ENCODE measurements at places on chromosomes 16 and 17.

- no peak for DNase-seq
Observed at GRCh38 chr16:4561596-4561995, 5.5 kb downstream of the C16orf96 start.

DNA sequence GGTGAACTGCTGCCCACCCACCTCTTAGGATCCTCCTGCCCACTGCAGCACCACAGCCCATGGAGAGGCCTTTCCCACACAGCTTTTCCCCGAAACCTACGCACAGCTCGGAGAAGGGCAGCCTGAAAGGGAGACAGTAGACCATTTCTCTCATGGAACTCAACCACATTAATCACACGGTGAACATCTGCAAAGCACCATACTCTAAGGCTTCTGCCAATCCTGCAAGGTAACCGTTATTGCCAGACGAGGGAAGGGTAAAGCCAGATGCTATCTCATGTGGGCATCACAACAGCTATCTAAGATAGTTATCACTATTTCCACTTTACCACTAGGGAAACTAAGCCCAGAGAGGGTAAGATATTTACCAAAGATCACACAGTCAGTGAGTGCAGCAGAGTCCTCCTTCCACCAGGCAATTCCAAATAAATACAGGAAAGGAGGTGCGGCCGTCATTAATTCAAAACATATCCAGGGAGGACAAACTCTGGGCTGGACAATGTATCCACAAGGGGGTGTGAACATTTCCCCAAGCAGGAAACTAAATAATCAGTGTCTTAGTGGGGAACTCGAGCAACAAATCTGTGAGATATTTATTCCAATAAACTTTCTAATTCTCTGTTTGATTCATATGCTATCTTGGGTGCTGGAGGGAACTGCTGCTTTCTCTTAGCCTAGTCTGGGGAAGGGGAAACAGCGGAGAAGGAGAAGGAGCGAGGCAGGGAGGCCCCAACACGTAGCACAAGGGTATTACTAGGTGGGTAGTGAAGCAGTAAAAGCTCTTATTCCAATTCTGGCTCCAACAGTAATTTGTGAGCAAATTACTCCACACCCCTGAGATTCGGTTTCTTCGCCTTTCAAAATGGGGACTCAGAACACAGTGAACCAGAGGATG lies 723 bp downstream of the TMEM186 start:
- DNase-seq, result no peak

DNA sequence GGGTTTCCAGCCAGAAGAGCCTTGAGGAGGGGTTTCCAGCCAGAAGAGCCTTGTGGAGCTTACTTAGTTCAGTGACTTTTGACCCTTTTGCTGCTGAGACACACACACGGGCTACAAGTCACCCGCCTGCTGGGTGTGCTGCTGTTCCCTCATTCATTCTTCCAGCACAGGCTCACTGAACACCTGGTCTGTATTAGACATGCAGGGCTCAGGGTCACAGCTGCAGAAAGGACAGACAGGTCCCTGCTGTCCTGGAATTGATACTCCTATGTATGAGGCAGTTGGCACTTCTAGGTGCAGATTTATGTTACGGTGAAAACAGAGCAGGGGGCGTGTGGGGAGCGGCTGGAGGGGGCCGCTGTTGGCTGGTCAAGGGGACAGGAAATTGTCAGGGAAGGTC lies 6.8 kb downstream of the CACNG4 start:
- no peak for DNase-seq

- DNase-seq, result peak; percentile 49
Observed at GRCh38 chr16:88681084-88681680, 5.1 kb downstream of the SNAI3 start.
